ENCODE measurements at places on chromosomes 6 and 20.
A peak's percentile ranks its signal among the peaks of the same experiment; 100 is the strongest.

DNA sequence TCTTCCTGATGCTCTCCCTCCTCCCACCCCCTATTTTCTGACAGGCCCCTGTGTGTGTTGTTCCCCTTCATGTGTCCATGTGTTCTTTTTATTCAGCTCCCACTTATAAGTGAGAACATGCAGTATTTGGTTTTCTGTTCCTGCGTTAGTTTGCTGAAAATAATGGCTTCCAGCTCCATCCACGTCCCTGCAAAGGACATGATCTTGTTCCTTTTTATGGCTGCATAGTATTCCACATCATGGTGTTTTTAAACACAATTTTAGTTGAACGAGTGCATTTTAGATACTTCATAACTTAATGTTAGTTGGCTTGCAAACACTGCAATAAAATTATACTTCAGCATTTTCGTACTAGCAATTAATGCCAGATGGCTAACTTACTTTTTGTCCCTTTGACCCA is 28.5 kb downstream of the COL9A1 start:
- H3K27ac ChIP-seq = no peak overlapping the region
- H3K27me3 ChIP-seq = peaks cover 14% of the 10 kb centered on the region
- no peak for DNase-seq
- no peak overlapping the region for H3K4me3 ChIP-seq

GRCh38 chr20:32144898-32145662 is 35.6 kb downstream of the TM9SF4 start:
- peaks cover 55% of the 10 kb centered on the region for H3K36me3 ChIP-seq
- DNase-seq = no peak
- no peaks in the 10 kb centered on the region for H3K4me1 ChIP-seq

GRCh38 chr6:30836431-30836866 is 47.9 kb upstream of the DDR1 start:
- peaks cover under 1% of the 10 kb centered on the region for H3K36me3 ChIP-seq
- H3K4me1 ChIP-seq = peaks cover 23% of the 10 kb centered on the region
- no peak for DNase-seq

- H3K4me3 ChIP-seq = no peak overlapping the region
- DNase-seq = no peak
- H3K27me3 ChIP-seq = peaks cover 21% of the 10 kb centered on the region
- H3K27ac ChIP-seq = peak overlapping the region; percentile 90
- peaks cover 34% of the 10 kb centered on the region for H3K4me1 ChIP-seq
Observed at GRCh38 chr6:52162940-52163908, 23.0 kb upstream of the IL17A start.

GRCh38 chr6:55866128-55866527 is 9.3 kb downstream of the BMP5 start:
- H3K36me3 ChIP-seq = no peaks in the 10 kb centered on the region
- H3K4me1 ChIP-seq = no peaks in the 10 kb centered on the region
- DNase-seq = no peak

DNA sequence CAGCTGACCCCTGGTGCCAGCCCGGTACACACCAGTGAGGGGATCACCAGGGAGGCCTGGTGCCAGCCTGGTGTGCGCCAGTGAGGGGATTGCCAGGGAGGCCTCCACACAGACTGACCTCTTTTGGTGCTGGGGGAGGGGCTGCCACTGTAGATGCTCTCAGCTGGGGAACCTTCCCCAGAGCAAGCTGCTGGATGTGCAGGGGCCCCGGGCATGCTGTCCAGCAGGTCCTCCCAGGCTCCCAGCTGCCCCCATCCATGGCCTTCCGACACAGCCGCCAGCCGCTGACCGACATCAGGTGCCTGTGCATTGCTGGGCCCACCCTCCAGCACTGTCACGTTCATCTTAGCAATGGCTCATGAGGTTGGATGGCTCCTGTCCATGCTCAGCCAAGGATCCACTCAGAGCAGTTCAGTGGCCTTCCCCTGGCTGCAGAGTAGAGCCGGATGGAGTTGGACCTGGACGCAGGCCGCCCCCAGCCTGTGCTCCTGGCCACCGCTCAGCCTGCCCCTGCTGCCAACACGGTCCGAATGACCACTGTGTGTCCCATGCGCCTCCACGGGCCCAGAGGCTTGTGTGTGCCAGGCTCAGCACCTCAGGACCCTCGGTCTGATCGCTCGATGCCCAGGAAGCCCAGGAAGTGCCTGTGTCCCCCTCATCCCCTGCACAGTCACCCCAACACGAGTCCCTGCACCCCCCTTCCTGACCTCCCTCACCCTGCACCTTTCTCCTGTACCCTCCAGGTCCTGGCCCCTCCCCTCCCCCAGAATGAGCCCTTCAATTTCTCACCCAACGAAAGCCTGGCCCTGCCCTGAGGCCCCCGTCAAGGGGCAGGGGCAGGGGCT is 95.7 kb downstream of the YTHDF1 start:
- no peak for DNase-seq
- H3K36me3 ChIP-seq = no peaks in the 10 kb centered on the region
- peaks cover 24% of the 10 kb centered on the region for H3K27me3 ChIP-seq
- H3K4me1 ChIP-seq = no peaks in the 10 kb centered on the region
- no peak overlapping the region for H3K4me3 ChIP-seq

- DNase-seq = no peak
- no peaks in the 10 kb centered on the region for H3K4me1 ChIP-seq
- H3K4me3 ChIP-seq = no peak overlapping the region
- H3K36me3 ChIP-seq = no peaks in the 10 kb centered on the region
Observed at GRCh38 chr6:38836585-38836984, 121.5 kb downstream of the DNAH8 start.

DNA sequence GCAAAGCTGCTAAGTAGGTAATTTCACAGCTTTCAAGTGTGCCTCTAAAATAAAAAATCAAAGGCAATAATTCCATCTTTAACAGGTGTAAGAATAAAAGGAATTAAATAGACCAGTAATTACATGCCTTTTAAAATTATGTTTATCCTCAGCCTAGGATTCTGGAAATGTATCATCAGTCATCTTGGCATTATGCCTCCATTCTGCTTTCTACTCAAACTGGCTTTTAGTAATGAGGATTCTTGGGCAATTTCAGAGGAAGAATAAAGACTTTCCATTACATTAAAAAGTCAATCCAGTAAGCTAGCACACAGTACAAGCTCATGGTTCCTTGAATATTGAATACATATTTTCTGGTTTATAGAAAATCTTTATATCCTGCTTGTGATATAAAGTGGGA is 44.7 kb downstream of the GSTA2 start:
- H3K27me3 ChIP-seq = peaks cover 6% of the 10 kb centered on the region
- no peaks in the 10 kb centered on the region for H3K4me1 ChIP-seq
- H3K27ac ChIP-seq = no peak overlapping the region
- H3K36me3 ChIP-seq = no peaks in the 10 kb centered on the region

DNA sequence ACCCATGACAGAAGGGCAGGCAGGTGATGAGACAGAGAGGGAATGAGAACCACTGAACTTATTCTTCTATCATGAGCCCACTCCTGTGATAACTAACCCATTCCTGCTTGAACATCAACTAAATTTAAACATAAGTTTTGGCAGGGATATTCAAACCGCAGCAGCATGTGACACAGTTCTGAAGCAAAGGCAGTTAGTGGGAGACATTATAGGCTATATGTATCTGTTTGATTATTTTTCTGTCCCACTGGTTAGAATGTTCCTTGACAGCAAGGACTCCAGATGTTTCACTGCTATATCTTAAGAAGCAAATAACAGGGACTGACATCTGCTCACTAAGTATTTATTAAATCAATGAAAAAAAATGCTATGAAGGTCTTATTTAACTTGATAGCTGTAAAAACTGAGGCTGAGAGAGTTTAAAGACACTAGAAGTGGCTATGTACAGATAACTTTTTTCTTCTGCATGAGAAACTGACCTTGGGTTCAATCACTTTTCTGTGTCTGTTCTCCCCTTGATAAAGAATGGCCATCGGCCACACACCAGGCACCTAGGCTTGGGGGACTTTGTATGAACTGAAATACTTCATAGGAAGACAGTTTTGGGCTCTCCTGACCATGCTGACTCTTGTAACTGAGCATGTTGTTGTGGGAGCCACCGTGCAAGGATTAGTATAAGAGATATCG is 90.9 kb downstream of the CEP162 start:
- no peak for DNase-seq
- no peak overlapping the region for H3K4me3 ChIP-seq
- H3K36me3 ChIP-seq = peaks cover 22% of the 10 kb centered on the region
- H3K27me3 ChIP-seq = no peaks in the 10 kb centered on the region

DNA sequence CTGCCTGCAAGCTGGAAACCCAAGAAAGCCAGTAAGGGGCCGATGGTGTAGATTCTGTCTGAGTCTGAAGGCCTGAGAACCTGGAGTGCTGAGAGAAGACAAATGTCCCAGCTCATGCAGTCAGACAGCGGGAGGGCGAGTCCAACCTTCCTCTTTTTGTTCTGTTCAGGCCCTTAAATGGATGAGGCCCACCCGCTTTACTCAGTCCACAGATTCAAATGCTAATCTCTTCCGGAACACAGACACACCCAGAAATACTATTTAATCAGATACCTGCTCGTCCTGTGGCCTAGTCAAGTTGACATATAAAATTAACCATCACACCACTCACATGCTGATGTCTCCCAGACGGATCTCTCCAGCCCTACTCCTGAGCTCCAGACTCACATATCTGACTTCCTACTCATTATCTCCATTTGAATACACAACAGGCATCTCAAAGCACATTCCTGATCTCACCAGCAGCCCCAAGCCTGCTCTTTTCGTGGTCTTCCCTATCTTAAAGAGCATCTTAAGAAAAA is 26.7 kb upstream of the SRC start:
- DNase-seq = no peak
- H3K4me3 ChIP-seq = no peak overlapping the region
- peaks cover 22% of the 10 kb centered on the region for H3K4me1 ChIP-seq
- H3K27ac ChIP-seq = no peak overlapping the region
- H3K36me3 ChIP-seq = peaks cover 11% of the 10 kb centered on the region

- no peak overlapping the region for H3K27ac ChIP-seq
- no peaks in the 10 kb centered on the region for H3K4me1 ChIP-seq
- H3K27me3 ChIP-seq = peaks cover 5% of the 10 kb centered on the region
- H3K4me3 ChIP-seq = no peak overlapping the region
- no peak for DNase-seq
Observed at GRCh38 chr6:17267566-17267965, 13.6 kb upstream of the RBM24 start.

GRCh38 chr6:39419607-39420006 is 97.1 kb upstream of the KCNK16 start:
- no peak for DNase-seq
- H3K27me3 ChIP-seq = no peaks in the 10 kb centered on the region
- H3K36me3 ChIP-seq = no peaks in the 10 kb centered on the region

DNA sequence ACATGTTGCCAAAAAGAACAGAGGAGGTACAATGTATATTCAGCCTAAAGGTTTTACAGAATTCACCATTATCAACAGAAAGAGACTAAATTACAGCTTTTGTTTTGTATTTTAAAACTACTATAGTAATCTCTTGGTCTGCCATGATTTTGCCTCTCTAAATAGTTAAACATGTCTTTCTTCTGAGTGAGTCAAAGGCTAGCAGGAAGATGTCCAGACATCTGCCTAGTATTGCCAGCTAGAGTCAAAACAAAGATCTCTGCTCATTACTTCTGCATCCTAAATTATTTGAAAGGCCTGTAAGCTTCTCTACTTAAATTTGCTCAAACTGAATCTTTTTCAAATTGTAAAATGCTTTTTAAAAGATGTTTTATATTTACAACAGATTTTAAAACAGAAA is 8.8 kb downstream of the ASF1A start:
- H3K4me1 ChIP-seq = peaks cover 83% of the 10 kb centered on the region
- H3K36me3 ChIP-seq = peaks cover 71% of the 10 kb centered on the region
- DNase-seq = no peak
- no peaks in the 10 kb centered on the region for H3K27me3 ChIP-seq
- peak overlapping the region; percentile 54 for H3K27ac ChIP-seq

DNA sequence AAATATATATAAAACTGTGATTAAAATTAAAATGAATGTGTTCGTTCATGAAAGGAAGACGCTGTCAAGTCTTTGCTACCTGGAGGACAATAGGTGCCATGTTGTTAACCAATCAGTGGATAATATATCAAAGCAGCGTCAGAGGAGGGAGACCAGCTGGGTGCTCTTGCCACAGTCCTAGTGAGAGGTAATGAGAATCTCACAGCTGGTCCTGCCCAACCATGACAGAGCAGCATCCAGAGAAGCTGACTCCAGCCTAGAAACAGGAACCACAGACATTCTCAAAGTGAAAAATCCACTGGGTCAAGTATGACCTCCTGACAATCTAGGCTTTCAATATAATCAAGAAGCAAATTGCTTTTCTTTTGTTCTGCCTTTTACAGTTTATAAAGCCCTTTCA is 94.5 kb upstream of the LRFN2 start:
- H3K4me3 ChIP-seq = no peak overlapping the region
- peaks cover 9% of the 10 kb centered on the region for H3K27me3 ChIP-seq
- H3K4me1 ChIP-seq = no peaks in the 10 kb centered on the region

DNA sequence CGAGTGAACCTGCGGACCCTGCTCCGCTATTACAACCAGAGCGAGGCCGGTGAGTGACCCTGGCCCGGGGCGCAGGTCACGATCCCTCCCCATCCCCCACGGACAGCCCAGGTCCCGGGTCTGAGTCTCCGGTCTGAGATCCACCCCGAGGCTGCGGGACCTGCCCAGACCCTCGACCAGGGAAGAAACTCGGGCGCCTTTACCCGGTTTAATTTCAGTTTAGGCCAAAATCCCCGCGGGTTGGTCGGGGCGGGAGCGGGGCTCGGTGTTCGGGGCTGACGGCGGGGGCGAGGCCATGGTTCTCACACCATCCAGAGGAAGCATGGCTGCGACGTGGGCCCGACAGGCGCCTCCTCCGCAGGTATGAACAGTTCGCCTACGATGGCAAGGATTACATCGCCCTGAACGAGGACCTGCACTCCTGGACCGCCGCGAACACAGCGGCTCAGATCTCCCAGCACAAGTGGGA is 46.9 kb upstream of the TRIM26 start:
- H3K4me3 ChIP-seq = peak overlapping the region; percentile 84
- H3K27me3 ChIP-seq = no peaks in the 10 kb centered on the region
- DNase-seq = peak; percentile 64
- peaks cover 20% of the 10 kb centered on the region for H3K4me1 ChIP-seq
- H3K36me3 ChIP-seq = peaks cover 24% of the 10 kb centered on the region
- peak overlapping the region; percentile 44 for H3K27ac ChIP-seq

DNA sequence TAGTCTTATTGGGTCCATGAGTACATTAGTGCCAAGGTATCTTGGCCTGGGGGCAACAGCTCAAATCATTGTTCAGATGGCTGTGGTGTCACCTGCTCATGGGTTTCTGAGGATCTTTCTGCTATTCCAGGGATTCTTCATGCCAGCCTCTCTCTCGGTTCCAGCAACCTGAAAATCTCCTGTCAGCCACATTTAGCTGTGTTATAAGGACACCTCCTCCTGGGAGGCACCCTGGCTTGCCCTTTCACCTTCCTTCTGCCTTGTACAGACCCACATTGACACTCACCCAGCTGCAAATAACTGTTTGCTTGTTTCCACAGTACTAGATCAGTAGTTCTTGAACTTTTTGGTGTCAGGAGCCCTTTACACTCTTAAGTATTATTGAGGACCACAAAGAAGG is 159.9 kb downstream of the GRM4 start:
- DNase-seq = no peak
- no peak overlapping the region for H3K4me3 ChIP-seq
- H3K4me1 ChIP-seq = no peaks in the 10 kb centered on the region
- no peak overlapping the region for H3K27ac ChIP-seq
- H3K36me3 ChIP-seq = no peaks in the 10 kb centered on the region
